OCI-LY7 (cell line): ENCODE measurements at places on chromosomes 1 and 21.

GRCh38 chr1:203570805-203571204 is 55.8 kb upstream of the ATP2B4 start:
- DNase-seq = no peak

GRCh38 chr1:23202263-23202749 is 15.0 kb downstream of the HTR1D start:
- no peak for DNase-seq

GRCh38 chr1:209688746-209689234 is 13.6 kb downstream of the G0S2 start:
- DNase-seq = no peak

- DNase-seq = no peak
Observed at GRCh38 chr1:236880209-236880608, 85.1 kb downstream of the MTR start.

- DNase-seq = no peak
Observed at GRCh38 chr1:172269084-172269483, 151.4 kb upstream of the C1orf105 start.

DNA sequence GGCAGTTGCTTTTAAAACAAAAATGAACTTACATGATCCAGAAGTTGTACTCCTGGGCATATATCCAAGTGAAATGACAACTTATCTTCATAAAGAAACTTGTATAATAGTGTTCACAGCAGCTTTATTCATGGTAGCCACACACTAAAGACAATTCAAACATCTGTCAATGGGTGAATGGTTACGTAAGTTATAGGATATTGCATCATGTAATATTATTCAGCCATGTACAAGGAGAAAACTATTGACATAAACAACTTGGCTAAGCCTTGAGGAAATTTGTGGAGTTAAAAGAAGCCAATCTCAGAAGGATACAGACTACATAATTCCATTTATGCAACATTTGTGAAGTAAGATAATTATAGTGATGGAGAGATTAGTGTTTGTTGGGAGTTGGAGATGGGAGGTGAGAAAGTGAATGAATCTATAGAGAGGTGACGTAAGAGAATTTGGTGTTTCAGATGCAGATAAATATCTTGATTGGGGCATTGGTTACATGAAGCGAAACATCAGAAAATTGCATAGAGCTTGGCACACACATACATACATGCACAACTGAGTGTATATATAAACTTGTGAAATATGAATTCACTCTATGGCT is 49.9 kb upstream of the GRIK1 start:
- no peak for DNase-seq

GRCh38 chr1:160744852-160745520 is 5.9 kb downstream of the SLAMF7 start:
- no peak for DNase-seq

- peak; percentile 64 for DNase-seq
Observed at GRCh38 chr1:91282695-91283420, 121.8 kb downstream of the HFM1 start.

DNA sequence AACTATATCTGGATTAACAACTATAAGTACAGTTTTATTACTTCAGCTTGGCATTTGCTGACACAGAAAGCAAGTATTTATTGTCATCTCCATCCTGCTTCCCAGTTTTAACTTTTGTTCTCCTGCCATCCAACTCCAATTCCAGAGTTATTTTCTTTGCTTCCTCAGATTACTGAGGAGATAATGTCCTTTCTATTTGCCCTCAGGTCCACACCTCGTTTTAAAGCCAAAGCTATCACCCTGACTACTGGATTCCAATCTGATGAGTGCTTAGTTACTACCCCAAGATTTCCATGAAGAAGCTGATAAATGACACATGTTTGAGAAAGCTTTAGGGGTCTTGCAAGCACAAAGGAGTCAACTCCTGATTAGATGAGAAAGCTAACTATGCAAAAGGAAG is 25.2 kb downstream of the ACKR1 start:
- no peak for DNase-seq

- DNase-seq = no peak
Observed at GRCh38 chr1:178024504-178024903, 54.6 kb upstream of the SEC16B start.

DNA sequence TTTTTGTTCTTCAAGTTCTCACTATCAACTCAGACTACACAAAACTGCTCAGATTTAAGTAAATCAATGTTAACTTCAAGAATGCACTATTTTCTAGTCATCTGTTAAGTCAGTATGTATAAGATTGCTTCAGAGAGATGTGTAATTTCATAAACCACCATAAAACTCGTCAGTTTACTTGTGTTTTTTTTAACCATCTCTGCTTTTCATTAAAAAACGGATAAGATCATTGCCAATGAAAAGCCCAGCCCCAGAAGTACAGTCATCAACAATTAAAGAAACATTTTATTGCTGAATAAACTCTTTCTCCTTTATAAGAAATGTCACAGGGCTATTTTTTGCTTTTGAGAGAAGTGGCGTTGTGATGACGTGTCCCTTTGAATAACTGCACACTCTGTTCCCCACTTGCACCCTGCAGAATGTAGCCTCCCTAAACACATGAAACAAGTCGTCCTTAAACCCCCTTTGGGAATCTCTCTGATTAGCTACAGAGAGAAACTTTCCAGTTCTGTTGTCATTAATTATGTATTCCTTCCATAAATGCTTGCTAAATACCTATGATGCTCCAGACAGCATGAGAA is 202.7 kb upstream of the FOXD3 start:
- DNase-seq = no peak

- peak; percentile 25 for DNase-seq
Observed at GRCh38 chr1:211739671-211740411, 64.4 kb upstream of the NEK2 start.

GRCh38 chr1:15246960-15247614 is at the start of gene FHAD1:
Gene FHAD1 (plus strand): TSS chr1:15247223. CDS start chr1:15251785, 4,562 bp downstream.
- peak; percentile 48 for DNase-seq

DNA sequence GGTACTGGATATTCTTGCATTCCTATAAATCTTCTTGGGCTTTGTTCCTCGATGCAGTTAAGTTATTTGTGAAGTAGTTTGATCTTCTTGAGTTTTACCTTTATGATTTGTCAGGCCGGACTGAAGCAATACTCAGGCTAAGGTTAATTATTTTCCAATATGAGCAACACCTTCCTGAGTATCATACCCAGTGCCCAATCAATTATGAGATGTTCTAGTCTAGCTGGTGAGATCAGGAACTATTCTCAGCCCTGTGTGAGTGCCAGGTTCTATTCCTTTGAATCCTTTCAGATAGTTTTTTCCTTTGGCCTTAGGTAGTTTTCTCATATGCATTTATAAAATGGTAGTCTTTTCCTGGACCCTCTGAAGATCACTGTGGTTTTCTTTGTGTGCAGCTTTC is 92.5 kb downstream of the SCMH1 start:
- no peak for DNase-seq

GRCh38 chr21:14875704-14876523 is 188.9 kb downstream of the NRIP1 start:
- DNase-seq = no peak

DNA sequence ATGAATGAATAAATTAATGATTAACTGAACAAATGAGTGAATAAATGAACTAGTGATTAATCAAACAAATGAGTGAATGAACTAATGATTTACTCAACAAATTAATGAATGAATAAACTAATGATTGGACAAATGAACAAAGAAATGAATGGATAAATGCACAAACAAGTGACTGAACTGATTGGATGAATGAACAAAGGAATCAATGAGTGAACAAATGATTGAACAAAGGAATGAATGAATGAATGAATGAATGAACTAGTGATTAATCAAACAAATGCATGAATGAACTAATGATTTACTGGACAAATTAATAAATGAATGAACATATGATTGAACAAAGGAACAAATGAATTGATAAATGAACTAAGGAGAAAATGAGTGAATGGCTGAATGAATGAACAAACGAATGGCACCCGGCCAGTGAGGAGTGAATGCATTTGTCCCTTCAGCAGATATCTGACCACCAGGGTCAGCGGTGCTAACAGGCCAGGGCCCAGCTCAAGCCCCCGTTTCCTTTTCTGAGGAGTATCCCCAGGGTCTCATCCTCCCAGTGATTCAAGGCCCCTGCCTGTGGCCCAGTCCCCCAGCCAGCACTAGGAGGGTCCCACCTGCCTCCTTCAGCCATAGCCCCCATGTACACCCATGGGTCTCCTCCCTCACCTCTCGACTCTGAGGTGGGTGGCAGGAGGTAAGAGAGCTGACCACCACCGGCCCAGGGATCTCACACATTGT is 49.9 kb downstream of the WNT9A start:
- no peak for DNase-seq

DNA sequence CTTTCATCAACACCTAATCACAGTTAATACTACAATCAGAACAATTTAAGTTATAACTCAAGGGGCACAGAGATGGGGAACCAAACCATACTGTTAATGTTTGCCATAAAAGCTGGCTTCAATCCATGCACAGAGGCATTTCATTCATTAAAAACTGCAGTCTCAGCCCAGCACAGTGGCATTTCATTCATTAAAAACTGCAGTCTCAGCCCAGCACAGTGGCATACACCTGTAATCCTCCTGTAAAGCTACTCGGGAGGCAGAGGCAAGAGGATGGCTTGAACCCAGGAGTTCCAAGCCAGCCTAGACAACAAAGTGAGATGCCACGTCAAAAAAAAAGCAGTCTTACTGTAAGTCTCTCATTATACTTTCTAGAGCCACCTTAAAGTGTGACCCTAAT is 29.2 kb downstream of the ARID4B start:
- DNase-seq = no peak

DNA sequence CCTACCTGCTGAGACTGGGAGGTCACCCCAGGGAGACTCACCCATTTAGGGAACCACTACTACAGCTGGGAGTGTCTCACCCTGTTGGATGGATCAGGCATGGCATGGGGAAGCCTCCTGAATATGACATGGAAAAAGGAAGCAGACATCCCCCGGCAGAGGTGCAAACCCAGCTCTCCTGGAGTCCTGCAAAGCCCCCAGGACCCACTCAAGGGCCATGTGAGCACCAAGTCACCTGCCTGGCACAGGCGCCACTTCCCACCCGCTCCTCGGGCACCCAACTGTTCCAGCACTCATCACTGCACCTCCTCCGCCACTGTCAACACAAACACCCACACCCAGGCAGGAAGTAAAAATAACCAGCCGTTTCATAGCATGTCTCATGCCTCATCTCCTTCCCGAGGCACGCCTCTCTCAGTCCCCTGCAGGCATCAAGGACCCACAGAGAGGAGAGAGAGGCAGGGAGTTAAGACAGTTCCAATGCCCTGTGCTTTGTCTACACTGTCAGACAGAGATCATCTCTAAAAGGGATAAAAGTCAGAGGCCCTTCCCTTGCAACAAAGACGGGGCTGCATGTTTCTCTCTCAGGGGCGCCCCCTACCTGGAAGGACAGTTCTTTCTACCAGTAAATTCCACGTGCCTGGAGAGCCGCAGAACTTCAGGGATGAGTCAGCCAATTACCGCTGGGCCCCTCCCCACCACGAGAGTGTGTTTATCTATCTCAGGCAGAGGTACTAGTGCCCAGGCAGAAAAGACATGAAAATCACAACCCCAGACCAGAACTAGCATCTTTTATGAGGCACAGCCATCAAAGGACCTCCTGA is 150.1 kb upstream of the SOD1 start:
- DNase-seq = peak; percentile 64

- DNase-seq = no peak
Observed at GRCh38 chr1:71587961-71588360, 507.1 kb upstream of the ZRANB2 start.

- DNase-seq = peak; percentile 42
Observed at GRCh38 chr1:198162091-198162767, 5.4 kb downstream of the NEK7 start.

DNA sequence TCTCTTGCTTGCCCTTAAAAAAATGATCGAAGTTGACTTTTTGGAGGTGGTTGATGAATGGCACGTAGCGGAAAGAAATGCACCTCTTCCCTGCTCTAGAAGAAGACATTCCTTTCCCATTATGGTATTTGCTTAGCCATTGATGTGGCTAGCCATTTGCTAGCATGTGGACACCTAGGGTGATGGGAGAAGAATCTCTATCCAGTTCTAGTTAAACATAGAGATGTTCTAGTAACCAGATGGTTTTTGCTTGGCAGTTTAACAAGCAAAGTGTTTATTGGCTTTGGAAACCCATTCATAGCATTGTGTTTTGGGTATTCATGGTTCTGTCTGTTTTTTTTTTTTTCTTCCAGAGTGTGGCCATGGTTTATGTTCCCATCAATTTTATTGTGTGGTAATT is 78.9 kb downstream of the KCNJ6 start:
- DNase-seq = no peak

DNA sequence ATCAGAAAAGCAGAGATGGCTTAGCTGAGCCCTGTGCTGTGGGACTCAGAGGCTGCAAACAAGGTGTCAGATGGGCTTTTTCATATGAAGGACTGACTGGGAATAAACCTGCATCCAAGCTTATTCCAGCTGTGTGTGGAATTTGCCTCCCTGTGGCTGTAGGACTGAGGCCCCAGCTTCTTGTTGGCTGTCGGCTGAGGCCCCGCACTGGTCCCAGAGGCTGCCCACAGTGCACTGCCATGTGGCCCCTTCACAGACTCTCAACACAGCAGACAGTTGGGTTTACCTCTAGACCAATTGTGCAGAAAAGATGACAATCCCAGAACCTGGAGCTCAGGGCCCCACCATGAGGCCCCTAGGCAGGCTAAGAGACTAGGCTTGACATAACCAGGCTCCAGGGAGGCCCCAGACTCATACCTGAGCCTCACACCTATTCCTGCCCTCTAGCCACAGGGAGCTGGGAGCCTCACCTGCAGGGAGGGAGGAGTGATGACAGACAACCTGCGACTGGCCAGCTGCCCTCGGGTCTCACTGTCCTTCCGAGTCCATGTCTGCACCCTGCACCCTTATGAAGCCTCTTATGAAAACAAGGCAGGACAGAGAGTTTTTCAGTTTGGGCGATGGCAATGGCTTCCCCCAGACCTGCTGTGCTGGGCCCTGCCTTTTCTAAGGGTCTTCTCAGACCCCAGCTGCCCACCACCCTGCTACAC is 615.5 kb downstream of the NPHP4 start:
- DNase-seq = no peak

- no peak for DNase-seq
Observed at GRCh38 chr1:238409932-238410331, 519.2 kb upstream of the ZP4 start.

GRCh38 chr1:156150333-156151011 is 2.9 kb upstream of the SEMA4A start:
- DNase-seq = peak; percentile 56

DNA sequence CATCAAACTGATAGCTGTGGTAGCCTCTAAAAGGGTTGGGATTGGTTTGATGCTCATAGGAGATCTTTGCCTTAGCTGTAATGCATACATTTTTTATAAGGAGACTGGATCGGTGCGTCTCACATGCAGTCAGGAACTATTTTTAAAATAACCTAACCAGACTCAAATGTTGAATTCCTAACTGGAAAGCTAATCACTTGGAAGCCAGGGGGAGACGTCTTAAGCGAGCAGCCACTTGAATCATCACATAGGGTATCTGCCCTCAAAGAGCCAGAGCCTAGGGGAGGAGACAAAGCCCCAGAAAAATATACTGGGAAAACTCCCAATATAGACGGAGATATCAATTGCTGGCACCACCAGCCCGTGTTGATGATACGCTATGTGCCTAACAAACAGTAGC is 61.7 kb upstream of the PUM1 start:
- DNase-seq = no peak

GRCh38 chr1:227883641-227884301 is 64.0 kb downstream of the WNT9A start:
- DNase-seq = no peak
